Stimulated activated CD4-positive, alpha-beta T cell treated with anti-CD3 and anti-CD28 coated beads, Interleukin-15, amount 100 ng/mL, for 48 hours (primary cell): ENCODE measurements at places on chromosomes 4 and X.

- no peak for DNase-seq
Observed at GRCh38 chr4:74387790-74388189, 22.8 kb downstream of the EREG start.

DNA sequence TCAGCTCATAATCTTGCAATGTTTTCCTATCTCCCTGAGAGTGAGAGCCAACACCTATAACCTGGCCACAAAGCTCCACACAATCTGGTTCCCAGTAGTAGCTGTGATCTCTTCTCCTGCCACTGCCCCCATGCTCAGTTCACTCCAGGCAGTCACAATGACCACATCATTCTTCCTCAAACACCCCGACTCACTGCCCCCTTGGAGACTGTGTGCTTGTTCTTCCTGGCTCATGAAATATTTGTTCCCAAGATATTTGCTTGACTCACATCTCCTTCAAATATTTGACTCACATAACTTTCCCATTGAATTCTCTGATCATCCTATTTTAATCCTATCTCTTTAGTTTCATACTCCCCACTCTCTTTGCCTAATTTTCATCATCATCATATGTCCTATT, 173.7 kb downstream of the AREG start:
- no peak for DNase-seq

- DNase-seq, result no peak
Observed at GRCh38 chr4:125350470-125351135, 35.8 kb downstream of the FAT4 start.

- DNase-seq, result no peak
Observed at GRCh38 chr4:1500231-1500965, 94.2 kb upstream of the NKX1-1 start.

- no peak for DNase-seq
Observed at GRCh38 chr4:11470438-11471045, 41.8 kb upstream of the HS3ST1 start.

DNA sequence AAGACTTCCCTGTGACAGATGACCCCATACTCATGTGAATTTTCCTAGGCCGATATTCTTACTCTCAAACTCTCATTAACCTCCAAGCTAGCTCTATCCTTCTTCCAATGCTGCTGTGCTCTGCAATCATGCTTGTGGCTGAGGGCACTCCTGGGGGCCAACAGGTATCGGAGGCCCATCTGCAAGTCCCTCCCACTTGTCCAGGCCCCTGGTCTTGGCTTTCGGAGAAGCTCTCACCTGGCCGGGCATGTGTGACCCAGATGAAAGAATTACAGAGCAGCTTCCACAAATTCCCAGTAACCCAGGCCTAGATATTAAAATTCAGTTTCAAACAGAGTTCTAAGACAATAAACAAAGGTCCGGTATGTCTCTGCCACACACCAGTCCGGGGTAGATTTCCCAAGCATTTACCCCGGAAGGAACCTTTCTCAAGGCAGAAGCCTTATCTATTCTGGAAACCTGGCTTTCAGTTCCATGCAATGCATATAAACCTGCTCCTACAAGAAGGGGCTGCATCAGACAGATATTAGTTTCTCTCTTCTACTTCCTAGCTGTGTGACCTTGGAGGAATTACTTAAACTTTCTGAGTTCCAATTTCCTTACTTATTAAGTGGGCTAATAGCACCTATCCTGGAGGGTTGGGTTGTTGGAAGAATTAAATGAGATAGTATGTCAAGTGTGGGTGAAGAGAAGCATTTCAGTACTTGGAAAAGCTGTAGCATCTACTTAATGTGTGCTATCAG, 270.8 kb downstream of the PTTG2 start:
- no peak for DNase-seq

GRCh38 chrX:133473451-133473850, 58.2 kb upstream of the GPC4 start:
- DNase-seq, result no peak

DNA sequence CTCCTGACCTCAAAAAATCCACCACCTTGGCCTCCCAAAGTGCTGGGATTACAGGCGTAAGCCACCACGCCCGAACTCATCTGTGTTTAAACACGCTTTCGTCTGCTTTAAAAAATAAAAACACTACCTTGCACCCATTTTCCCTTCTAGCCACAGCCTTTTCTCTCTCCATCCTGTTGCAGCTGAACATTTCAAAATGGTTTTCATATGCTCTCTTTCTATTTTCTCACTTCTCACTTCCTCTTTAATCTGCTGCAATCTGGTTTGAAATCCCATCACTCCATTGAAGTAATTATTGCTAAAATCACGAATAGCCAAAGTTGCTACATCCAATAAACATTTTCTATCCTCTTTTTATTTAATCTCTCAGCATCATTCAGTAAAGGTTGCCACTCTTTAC, 70.0 kb downstream of the DCHS2 start:
- no peak for DNase-seq

GRCh38 chrX:17025621-17026302, 79.3 kb downstream of the REPS2 start:
- DNase-seq, result no peak
